ENCODE measurements at places on chromosomes 13 and 19.
A peak's percentile ranks its signal among the peaks of the same experiment; 100 is the strongest.

GRCh38 chr13:95870421-95870820 is 182.8 kb downstream of the UGGT2 start:
- no peak for DNase-seq

GRCh38 chr13:93915269-93915809 is 564.1 kb downstream of the DCT start:
- no peak for DNase-seq

- no peak for DNase-seq
These were observed 58.0 kb downstream of the ERCC5 start for GRCh38 chr13:102903659-102904407.

GRCh38 chr19:33292595-33293254 is 9.6 kb downstream of the CEBPA start:
- no peak for DNase-seq

DNA sequence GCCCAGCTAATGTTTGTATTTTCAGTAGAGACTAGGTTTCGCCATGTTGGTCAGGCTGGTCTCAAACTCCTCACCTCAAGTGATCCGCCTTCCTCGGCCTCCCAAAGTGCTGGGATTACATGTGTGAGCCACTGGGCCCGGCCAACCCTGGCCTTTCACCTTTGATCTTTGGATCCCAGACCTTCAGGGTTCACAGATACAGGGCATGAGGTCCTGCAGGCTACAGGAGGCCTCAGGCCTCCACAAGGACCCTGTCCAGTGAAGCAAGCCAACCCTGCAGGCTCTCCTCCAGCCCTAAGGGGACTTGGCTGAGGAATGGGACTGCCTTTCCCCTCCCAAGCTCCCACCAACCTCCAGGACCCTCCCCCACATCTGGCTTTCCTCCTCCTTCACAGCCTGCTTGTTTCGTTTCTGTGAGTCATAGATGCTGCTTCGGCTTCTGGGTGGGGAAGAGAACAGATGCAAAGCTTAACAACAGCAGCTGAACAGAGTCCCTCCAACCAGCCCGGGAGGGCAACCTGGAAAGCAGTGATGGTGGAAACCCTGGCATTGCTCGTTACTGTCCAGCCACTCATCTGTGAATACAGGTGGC is 11.8 kb downstream of the ARHGEF18 start:
- no peak for DNase-seq

DNA sequence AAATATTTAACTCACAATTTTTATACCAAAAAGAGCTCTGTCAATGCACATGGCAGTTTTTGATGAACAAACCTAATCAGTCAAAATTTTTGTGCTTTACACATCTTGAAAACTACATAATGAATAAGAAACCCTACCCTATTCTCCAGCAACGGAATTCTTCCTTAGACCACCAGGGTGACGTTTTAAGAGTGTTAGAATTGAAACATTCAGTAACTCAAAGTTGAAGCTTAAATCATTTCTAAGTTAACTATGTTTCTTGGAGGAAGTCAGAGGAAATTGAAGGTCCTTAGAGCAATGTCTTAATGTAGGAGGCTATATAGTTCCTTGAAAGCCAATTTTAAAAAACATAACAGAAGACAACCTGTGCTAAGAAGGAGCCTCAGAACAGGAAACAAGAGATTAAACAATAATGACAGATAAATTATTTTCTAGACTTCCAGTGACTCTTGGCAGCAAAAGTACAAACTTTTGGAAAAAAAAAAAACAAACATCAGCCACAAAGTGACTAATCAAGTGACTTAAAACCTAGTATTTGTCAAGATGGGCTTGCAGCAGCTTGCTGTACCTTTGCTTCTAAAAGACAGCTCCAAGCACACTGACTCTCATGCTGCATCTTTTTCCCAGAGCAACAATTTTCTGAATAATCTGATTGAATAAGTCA is 6.2 kb downstream of the SPRY2 start:
- DNase-seq, result no peak

DNA sequence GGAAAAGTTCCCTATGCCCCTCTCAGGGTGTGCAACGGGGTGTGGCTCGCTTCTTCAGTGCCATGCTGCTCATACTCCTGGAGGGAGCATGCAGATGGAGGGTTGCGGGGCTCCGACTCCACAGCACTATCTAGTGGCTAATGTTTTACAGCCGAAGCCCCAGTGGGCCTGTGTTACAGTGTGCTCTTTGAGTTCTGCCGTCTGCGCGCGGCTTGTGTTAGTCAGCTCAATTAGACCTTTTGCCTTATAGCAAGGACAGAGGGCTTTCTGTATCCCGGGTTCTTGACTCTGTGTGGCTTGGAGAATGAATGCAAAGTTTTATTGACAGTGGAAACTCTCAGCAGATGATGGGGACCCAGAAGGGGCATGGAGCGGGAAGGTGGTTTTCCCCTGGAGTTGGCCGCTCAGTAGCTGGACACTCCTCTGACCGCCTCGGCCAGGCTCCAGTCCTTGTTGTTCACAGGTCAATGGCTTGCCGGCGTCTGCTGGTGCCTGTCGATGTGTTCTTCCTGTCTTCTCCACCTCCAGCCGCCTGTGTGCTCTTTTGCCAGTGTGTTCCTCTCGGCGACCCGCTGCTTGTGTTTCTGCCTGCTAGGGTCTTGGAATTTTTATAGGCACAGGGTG is 383.4 kb downstream of the LMO7 start:
- no peak for DNase-seq

DNA sequence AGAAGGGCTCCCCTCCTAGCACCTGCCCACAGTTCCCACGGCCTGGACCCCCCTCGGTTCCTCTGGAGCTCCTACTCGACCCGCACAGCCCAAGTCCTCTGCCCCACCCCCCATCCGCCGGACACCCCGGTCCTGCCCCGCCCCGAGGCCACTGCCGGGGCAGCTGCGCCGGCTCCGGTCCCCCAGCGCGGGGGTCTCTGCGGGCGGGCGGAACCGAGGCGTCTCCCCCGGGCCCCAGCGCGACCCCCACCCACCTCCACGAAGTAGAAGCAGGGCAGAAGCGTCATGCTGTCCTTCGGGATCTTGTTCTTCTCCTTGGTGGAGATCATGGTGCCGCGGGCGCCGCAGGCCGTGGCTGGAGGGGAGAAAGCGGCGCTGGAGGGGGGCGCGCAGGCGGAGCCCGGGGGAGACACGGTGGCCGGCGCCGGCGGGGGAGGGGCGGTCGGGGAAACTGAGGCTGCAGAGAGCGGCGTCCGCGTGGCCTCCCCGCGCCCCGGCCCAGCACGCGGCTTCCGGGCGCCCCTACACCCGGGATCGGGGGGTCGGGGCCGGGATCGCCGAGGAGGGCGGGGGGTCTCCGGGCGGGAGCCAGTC is 427 bp downstream of the PLPPR3 start:
- no peak for DNase-seq

DNA sequence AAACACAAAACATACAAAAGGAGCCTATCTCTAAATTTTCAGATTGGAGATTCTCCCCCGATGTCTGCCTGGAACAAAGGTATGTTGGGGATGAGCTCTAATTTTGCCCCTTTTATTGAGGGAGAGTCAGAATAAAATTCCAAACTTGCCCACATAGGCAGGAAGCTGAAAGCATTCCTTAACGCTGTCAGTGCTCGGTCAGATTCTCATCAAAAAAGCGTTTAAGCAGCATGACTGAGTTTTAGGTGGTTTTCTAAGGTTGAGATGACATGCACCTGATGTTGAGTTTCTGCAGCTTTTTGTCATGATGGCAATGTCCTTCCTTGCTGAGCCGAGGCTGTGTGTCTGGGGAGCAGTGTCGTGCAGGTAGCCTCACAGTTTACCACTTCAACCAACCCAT is 48.4 kb upstream of the MEDAG start:
- no peak for DNase-seq

GRCh38 chr13:31051999-31052398 is 109.7 kb downstream of the HSPH1 start:
- peak; percentile 4 for DNase-seq

DNA sequence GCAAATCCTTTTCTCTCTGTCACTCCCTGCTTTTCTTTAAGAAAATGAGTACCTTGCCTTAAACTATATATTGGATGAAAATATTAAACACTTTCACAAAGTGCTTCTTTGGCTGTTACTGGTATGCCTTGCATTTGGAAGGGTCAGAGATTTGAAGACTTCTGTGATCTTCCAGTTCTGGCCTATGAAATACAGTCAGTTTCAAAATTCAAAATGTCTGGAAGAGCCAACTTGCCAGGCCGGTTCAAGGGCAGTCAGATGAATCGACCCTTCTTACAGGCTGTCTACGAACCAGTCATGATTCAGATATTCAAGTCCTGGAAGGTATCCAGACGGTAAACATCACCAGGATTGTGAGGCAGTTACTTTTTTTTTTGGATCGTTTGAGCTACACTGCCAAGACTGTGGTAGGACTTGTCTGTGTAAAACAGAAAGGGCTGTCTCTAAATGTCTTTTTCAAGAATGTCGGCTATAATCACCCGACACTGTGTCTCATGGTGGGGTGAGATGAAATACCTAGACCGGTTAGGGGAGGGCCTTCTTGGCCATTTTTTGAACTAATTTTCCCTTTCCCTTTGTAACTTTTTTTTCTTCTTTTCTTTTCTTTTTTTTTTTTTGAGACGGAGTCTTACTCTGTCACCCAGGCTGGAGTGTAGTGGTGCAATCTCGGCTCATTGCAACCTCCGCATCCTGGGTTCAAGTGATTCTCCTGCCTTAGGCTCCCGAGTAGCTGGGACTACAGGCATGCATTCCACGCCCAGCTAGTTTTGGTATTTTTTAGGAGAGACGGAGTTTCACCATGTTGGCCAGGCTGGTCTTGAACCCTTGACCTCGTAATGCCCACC is 11.2 kb downstream of the ACTN4 start:
- DNase-seq, result peak; percentile 67

DNA sequence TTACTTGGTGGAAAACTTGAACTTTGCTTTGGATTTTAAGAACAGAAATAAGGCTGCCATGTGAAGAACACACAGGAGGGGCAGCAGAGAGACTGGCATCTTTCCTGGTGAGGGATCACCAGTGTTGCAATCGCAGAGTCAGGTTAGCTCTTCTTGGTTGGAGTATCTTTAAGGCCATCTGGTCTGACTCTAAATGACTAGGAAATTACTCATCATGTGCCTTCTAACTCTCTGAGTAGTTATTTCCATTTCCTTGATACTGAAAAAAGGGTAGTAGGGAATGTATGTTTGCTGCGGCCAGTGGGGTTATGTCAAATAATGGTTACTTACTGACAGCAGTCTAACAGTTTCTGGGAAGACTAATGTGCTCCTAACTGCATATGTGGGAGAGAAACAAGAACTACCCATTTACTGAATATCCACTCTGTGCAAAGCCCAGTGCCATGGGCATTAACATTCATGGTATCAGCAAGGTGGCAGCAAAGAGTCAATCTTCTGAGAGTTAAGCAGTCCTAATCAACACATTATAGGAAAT is 122.1 kb downstream of the COG6 start:
- DNase-seq, result peak; percentile 52

DNA sequence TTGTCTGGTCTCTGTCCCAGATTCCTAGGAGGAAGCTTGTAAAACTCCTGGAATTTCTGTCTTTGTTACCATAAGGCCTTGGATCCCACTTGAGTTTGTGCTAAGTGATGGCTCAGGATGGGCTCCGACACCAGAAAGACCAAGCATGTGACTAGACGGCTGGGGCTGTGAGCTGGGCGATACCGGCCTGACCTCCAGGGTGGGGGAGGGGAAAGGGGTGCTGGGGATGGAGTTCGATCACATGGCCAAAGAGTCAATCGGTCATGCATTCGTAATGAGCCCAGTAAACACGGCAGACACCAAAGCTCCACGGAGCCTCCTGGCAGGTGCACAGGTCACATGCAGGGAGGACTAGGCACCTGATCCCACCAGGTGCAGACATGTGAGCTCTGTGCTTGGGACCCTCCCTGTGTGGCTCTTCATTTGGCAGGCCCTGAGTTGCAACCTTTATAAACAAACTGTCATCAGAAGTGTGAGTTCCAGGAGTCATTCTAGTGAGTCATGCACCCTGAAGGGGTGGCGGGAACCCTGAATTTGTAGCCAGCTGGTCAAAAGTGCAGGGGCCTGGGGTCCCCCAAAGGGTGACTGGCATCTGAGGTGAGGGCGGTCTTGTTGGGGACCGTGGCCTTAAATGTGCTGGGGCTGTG is 27.1 kb downstream of the ELAVL1 start:
- DNase-seq, result no peak

DNA sequence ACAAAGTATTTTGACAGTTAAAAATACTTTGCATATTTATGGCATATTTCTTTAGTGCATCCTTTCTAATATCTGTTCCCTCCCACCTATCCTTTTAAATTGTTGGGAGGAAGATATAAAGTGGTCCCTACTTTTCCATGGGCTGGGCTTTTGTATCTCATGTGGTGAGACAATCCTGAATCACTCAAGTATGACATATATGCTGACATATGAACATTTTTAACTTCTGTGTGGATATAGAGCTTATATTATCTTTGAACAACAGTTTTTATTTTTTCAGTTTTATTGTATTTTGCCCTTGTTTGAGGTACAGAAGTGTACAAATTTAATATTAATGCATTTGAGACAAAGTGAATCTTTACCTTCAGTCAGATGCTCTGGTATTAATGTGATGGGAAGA is 3.4 kb downstream of the ZMYM2 start:
- DNase-seq, result no peak

- DNase-seq, result no peak
These were observed 136.6 kb downstream of the FRY start for GRCh38 chr13:32168131-32168530.

- no peak for DNase-seq
These were observed 288.0 kb upstream of the MAB21L1 start for GRCh38 chr13:35764326-35765015.

GRCh38 chr19:18514800-18515682 is 6.8 kb downstream of the ELL start:
- DNase-seq, result no peak

- DNase-seq, result no peak
These were observed 549.0 kb downstream of the KCTD12 start for GRCh38 chr13:76336889-76337844.

GRCh38 chr13:30846311-30846710 is 59.8 kb upstream of the MEDAG start:
- DNase-seq, result no peak

GRCh38 chr19:48454150-48454730 is 1.1 kb upstream of the KCNJ14 start:
- no peak for DNase-seq

- DNase-seq, result no peak
These were observed 902.3 kb upstream of the SLITRK1 start for GRCh38 chr13:84784443-84785153.

GRCh38 chr13:106905380-106906162 is 337.6 kb upstream of the ARGLU1 start:
- no peak for DNase-seq

All from SW 1271 (cell line).